NT2/D1 (cell line): ENCODE measurements at places on chromosomes 12 and 14.

GRCh38 chr14:69318241-69318640 lies 58.3 kb downstream of the GALNT16 start:
- DNase-seq: no peak

GRCh38 chr14:94400422-94400841 lies 12.0 kb upstream of the SERPINA1 start:
- no peak for DNase-seq

DNA sequence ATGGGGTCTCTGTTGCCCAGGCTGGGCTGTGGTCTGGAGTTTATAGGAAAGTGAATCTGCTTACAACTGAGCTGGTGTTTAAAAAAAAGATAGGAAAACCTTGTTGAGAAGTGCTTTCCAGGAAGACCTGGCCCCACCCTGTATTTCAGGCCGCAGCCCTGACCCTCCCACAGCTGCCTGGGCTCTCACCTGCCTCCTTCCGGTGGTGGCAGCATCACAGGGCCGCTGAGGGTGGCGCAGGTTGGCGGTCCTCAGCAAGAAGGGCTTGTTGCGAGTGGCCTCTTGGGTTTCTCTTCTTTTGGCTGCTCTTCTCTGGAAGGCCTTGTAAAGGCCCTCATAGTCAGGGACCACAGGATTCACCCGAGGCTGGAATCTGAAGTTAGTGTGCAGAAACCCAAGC lies 7.7 kb downstream of the FAM161B start:
- DNase-seq: no peak

GRCh38 chr14:96095581-96096476 lies 56.7 kb downstream of the C14orf132 start:
- no peak for DNase-seq

DNA sequence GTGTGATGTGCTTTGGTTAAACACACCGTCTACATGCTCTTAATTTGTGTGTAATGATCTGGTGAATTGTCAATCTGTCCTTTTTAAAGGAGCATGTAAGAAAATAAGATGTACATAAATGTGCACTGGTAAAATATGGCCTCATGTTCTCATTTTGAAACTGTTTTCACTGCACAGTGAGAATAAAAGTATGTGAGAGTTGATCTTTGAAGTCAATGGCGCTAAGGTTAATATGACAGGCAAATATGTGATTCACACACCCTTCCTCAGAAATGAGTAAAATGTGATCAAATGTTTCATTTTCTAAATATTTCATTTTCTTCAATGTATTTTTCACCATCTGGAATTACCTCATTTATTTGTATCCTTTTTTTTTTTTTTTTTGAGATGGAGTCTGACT lies 8.3 kb upstream of the RNU6-7 start:
- no peak for DNase-seq

- DNase-seq: no peak
Measured at GRCh38 chr12:34603382-34604035, 581.2 kb downstream of the ALG10 start.

- DNase-seq: no peak
Measured at GRCh38 chr14:104522926-104523545, 56.5 kb upstream of the C14orf180 start.

- DNase-seq: no peak
Measured at GRCh38 chr14:53955671-53956426, 776 bp downstream of the BMP4 start.

- DNase-seq: no peak
Measured at GRCh38 chr12:118136559-118137003, 657 bp downstream of the PEBP1 start.

DNA sequence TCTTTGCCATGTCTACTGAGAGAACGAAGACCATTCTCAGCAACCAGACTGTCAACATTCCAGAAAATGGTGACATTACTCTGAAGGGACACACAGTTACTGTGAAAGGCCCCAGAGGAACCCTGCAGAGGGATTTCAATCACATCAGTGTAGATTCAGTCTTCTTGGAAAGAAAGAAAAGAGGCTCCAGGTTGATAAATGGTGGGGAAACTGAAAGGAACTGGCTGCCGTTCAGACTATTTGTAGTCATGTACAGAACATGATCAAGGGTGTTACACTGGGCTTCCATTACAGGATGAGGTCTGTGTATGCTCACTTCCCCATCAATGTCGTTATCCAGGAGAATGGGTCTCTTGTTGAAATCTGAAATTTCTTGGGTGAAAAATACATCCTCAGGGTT lies 29.7 kb upstream of the PSMA6 start:
- DNase-seq: no peak

DNA sequence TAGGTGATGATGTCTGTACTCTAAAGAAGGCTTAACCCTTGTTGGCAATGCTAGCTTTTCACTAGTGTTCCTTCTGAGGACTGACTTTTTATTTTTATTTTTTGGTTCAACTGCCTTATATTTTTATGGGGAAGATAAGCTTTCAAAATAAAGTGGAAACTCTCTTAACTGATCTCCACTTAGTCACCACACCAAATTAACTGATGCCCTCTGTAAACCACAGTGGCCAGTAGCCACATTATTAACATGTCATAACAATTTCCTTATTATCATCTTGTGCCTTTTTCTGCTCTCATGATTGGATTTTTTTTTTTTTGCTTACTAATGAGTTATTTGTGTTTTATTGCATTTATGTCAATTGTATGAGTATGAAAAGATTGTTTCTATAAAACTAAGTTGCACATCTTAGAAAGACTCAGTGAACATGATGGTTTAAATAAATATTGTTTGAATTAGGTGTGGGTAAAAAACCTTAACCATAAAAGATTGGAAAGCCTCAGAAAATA lies 56.9 kb downstream of the SCFD1 start:
- DNase-seq: no peak

GRCh38 chr12:3275171-3276041 lies 198.2 kb downstream of the TSPAN9 start:
- peak; percentile 92 for DNase-seq
